ENCODE measurements at places on chromosomes 16 and 17.

DNA sequence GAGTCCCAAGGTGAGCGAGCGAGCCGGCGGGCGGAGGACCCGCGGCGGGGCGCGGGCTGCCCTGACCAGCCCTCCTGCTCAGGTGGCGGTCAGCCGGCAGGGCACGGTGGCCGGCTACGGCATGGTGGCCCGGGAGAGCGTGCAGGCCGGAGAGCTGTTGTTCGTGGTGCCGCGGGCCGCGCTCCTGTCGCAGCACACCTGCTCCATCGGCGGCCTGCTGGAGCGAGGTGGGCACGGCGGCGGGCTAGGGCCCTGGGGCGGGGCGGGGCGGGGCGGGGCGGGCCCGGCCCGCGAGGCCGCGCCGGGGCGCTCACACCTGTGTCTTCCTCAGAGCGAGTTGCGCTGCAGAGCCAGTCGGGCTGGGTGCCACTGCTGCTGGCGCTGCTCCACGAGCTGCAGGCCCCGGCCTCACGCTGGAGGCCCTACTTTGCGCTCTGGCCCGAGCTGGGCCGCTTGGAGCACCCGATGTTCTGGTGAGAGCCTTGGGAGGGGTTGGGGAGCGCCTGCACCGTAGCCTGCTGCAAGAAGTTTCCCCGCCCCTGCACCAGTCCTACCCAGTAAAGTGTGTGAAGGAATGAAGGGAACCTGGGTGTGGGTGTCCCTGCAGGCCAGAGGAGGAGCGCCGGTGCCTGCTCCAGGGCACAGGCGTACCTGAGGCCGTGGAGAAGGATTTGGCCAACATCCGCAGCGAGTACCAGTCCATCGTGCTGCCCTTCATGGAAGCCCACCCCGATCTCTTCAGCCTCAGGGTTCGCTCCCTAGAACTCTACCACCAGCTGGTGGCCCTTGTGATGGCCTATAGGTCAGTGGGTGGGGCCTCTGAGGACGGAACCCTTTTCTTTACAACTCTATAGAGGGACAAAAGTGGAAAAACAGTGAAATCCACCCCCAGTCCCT, 802 bp downstream of the SETD6 start:
- DNase-seq: peak; percentile 65

- DNase-seq: no peak
Observed at GRCh38 chr17:49444384-49444783, 29.7 kb upstream of the PHB1 start.

- no peak for DNase-seq
Observed at GRCh38 chr16:78289844-78290277, 190.4 kb downstream of the WWOX start.

DNA sequence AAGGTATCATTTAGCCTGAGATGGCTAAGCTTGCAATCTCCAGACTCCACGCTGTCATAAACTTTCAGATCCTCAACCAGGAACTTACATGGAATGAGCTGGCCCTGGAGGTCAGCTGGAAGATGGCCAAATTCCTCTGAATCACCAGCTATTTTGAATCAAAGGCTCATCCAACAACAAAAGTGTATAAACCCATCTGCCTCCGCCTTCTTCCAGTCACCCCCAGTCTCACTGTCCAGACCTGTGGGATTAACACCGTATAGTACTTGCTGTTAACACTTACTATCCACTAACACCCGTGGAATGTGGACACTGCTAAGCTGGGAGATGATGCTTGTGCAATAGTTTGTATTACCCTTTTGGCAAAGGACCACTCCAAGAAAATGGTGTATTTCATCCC, 1.9 kb upstream of the LCMT1 start:
- no peak for DNase-seq

GRCh38 chr17:8835106-8835505, 32.4 kb downstream of the PIK3R6 start:
- no peak for DNase-seq

DNA sequence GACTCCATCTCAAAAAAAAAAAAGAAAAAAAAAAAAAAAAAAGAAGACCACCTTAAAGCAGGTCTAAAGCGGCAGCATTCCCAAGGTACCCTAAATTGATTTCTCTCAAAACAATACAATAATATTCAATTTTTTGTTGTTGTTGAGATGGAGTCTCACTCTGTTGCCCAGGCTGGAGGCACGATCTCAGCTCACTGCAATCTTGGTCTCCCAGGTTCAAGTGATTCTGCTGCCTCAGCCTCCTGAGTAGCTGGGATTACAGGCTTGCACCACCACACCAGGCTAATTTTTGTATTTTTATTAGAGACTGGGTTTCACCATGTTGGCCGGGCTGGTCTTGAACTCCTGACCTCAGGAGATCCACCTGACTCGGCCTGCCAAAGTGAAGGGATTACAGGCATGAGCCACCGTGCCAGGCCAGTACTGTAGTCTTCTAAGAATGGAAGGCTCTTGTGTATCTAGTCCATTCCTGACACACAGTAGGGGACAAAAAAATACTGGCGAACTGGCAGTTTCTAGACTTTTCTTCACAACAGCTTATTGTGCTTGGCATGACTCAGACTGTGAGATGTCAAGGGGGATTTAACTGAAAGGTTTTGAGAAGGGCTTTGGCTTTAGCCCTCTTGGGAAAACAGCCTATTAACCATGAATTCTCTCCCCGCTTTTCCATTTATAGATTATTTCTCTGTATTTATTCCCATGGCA, 17.3 kb downstream of the CDR2 start:
- no peak for DNase-seq

GRCh38 chr16:88370365-88370764, 12.4 kb upstream of the ZNF469 start:
- DNase-seq: no peak

GRCh38 chr16:3968551-3968950, 88.0 kb upstream of the CREBBP start:
- no peak for DNase-seq

DNA sequence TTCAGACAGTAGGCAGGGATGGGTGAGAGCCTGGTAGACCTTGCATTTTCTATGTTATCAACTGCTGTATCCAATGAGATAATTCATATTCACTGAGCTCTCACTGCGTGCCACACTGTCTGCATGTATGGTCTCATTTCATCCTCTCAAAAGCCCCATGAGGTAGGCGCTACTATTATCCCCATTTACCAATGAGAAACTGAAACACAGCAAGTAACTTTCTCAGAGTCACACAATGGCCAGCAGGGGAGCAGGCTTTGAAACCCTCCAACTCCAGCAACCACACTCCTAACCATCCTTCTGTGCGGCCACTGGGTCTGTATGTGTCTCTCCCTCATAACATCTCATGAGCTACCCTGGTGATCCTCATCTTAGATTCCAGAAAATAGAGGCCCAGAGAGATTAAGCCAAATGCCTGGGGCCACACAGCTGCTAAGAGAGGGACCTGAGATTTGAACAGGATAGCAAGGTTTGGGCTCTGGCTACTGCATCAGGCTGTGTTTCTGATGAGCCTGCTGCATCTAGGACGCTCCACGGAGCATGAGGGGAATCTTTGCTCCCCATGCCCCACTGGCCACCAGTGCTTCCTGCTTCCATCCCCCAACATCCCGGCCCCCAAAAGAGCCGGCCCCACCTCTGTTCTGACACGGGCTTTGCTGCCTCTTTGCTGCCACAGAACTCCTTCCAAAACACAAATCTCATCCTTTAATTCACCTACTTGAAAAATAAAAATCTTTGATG, 3.2 kb downstream of the CCR7 start:
- DNase-seq: no peak

- no peak for DNase-seq
Observed at GRCh38 chr17:6084311-6085161, 14.4 kb downstream of the WSCD1 start.

DNA sequence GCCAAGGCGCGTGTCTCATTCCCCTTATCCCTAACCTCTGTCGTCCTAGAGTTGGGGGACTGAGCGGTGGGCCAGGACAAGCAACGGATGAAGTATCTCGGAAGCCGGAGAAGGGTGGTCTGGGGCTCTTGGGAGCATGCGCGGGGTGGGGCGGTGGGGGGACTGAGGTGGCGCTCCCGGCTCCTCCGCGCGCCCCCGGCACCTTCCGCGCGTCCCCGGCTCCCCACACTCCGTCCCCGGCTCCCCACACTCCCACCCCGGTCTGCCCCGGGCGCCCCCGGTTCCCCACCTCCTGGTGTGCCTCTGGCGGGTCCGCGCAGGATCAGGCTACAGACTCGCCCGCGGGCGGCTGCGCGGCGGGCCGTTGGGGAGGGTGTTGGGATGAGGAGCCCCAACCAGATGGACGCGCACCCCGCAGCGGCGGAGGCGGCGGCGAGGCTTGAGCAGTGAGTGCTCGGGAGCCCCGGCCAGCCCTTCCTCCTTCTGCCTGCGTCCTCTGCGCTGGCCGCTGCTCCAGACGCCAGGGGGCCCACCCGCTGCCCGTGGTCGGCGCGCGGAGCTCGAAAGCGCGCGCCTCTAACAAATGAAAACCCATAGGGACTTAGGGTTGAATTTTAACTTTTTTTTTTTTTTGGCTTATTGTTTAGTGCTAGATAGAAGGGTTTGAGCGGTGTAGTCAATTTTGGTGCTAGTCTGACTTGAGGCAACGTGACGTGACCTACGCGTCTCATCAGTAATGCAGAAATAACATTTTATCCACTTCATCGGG, 5.6 kb upstream of the CRYM start:
- peak; percentile 85 for DNase-seq

DNA sequence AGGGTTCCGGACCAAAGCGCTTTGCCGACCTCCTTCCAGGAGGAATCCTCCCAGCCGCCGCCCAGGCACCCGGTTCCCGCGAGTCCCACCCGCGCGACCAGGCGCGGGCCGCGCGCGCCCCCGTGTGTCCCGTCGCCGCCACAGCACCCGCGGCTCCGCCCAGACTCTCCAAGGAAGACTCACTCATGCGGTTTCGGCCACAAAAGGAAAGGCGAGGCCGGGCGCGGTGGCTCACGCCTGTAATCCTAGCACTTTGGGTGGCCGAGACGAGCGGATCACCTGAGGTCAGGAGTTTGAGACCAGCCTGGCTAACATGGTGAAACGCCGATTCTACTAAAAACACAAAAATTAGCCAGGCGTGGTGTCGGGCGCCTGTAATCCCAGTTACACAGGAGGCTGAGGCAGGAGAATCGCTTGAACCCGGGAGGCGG, 3.5 kb upstream of the PKMYT1 start:
- DNase-seq: peak; percentile 94

- peak; percentile 56 for DNase-seq
Observed at GRCh38 chr17:79942591-79943346, 92.9 kb downstream of the TBC1D16 start.

GRCh38 chr16:15972046-15972868, 22.8 kb downstream of the ABCC1 start:
- DNase-seq: no peak

DNA sequence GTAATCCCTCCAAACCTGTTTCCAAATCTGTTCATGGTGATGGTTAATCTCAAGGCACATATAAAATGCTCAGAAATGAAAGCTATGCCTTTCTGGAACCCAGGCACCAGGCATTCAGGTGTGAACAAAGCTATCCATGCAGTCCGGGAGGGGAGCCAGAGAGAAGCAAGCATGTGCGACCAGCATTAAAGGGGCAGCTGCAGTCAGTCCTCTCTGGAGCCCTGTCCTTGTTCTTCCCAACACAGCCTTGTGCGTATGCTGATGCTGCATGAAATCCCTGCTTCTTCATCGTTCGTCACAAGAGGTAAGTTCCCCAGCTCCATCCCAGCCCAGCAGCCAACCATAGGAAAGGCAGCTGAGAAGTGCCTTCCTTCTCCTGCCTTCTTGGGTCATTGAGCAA, 148.7 kb downstream of the GRIN2A start:
- no peak for DNase-seq

DNA sequence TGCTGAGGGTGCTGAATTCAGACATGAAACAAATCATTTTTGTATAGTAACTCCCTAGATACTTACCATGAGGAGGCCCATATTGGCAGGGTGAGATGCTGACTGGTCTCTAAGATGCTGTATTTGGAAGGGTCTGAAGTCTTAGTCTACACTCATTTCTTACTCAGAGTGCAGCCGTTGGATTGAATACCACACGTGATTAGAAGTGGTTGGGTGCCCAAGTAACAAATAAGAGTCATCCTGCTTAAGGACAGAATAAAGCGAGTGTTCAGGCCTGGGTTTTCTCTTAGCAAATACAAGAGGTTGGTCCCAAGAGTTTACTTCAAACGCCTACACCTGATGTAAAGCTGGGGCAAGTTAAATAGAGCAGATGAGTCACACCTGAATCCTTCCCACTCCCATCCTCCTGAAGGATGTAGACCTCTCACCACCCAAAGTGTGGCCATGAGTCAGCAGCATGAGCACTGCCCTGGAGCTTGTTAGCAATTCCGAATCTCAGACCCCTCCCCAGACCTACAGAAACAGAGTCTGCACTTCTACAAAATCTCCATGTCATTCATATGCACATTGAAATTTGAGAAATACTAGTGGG, 284.6 kb upstream of the CDH5 start:
- DNase-seq: no peak

GRCh38 chr17:54956791-54957190, 11.7 kb downstream of the COX11 start:
- no peak for DNase-seq

DNA sequence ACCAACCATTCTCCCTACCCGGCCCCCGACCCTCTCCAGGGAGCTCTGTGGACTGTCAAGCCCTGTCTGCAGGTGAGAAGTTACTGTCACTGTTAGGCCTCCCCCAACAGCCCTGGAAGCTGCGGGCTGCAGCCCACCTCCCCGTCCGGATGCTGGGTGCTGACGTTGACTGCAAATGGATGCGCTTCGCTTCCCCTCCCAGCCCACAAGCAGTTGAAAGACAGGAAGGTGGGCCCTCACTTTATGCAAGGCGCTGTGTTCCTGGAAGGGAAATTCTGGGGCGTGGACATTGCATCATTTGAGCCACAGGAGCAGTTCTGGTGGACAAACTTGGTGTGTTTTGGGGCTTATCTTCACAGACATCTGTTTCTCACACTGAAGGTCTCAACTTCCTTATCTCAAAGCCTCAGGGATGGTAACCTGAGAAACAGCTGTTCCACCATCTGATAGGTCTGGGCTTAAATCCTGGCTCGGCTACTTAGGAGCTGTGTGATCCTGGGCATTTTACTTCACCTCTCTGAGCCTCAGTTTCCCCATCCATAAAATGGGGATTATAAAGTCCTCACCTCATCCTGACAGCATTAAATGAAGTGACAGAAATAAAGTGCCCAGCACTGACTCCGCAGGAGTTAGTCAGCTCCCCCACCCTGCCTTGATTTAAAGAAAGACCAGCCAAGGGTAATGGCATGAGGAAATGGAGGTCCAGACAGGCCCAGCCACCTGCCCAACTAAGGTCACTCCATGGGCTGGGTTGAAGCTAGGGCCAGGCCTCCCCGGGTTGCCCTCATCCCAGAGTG, 4.6 kb upstream of the DRC7 start:
- no peak for DNase-seq

DNA sequence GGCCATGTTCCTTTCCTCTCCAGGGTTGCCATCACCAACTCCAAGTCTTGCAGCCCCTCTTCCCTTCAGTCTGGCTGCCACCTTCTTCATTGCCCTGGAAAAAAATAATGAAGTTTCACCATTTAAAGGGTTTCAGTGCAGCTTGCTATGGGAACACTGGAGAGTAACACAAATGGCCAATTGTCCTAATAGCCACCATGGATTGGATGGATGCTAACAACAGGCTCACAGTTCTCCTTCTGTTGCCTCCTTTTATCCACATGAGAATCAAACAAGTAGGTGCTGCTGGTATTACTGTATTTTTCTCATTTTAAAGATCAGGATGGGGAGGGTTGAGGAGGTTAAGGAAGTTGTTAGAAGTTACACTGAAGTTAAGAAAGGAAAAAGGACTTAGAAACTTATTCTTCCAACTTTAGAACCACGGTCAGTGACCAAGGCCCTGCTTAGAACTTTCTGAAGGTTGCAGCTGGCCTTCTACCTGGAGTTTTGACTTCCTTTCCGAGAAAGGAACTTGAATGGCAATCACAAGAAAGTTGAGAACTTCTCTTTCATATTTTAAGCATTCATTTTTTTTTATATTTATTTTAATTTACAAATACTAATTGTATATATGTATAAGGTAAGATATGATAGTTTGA, 198.0 kb upstream of the MAF start:
- no peak for DNase-seq

Data from ecto neural progenitor cell (in vitro differentiated cells).